ENCODE measurements at places on chromosomes 11 and 22.

- DNase-seq: no peak
Measured at GRCh38 chr11:47171856-47172255, 4.8 kb downstream of the ARFGAP2 start.

DNA sequence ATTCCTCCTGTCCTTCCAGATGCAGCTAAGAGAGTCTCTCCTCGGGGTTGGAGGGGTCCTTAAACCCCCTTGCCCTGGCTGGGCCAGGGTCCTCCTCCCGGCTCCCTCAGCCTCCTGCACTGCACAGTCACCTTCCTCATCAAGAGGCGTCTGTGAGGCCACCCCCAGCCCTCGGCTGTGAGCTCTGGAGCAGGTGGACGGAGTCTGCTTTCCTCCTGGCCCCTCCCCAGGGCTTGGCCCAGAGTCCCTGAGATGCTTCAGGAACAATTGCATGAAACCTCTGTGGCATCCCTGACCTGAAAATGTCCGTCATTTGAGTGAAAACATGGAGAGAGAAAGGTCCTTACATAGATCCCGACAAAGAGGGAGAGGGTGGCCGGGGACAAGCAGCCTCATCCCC lies 6.7 kb upstream of the FGF3 start:
- DNase-seq: no peak

DNA sequence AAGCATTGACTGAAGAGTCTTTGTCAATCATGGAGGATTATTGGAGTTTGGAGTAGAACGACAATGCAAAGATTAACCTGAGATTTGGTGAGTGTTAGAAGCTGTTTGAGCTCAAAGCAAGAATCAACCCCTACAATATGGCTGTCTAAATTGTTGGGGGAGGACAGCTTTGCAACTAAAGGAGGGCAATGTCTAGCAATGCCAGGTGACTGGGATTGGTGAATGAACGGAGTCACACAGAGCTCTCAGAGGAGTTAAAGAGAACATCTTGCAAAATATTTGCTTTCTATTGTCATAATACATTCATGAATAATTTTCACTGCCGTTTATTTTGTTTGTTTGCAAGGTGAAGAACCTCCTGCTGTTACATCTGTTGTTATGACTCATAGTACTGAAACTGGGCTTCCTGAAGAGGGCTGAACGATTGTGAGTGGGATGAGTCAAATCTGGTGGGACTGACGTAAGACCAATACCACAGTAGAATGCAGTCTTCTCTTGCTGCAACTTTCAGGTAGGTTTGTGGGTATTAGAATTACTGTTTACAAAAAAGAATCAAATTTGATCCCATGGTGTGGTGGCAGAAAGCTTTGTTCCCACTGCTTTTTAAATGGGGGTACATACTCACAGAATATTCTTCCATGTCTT lies 281.9 kb downstream of the CADM1 start:
- DNase-seq: no peak

DNA sequence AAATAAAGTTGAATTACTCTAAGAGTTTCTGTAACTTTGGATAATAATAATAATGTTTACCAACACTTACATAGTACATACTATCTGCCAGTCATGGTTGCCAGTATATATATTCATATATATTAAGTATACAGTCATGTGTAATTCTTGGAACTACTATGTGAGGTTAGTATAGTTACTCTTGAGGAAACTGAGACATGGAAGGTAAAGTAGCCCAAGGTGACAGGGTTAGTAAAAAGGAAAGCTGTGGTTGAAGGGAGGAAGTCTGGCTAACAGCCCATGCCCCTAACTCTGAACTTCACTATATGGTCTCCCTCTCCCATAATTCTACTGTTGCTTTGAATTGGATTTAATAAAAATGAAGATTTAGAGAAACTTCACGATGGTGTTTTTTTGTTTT lies 24.9 kb downstream of the FDX1 start:
- no peak for DNase-seq

- no peak for DNase-seq
Measured at GRCh38 chr11:107651672-107652071, 60.2 kb downstream of the SLN start.

DNA sequence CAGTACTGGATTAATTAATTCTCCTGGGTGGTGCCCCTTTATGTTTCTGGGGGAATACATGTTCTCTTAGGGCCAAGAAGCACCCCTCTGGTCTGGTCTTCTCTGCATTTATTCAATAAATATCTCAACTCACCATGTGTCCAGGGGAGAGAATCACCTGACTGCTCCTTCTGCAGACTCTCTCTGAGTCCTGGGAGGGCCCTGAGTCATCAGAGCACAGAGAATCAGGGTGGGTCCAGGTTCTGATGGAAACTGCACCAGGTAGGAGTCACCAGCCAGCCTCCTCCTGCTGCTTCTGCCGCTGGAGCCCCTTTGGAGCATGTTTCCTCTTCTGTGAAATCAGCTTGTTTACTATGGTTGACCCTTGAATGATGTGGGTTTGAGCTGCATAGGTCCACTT lies 107.7 kb upstream of the PLET1 start:
- DNase-seq: no peak

- no peak for DNase-seq
Measured at GRCh38 chr11:64568584-64569140, 22.4 kb upstream of the SLC22A12 start.

GRCh38 chr22:47839595-47840227 lies 1077.3 kb downstream of the TBC1D22A start:
- DNase-seq: no peak

DNA sequence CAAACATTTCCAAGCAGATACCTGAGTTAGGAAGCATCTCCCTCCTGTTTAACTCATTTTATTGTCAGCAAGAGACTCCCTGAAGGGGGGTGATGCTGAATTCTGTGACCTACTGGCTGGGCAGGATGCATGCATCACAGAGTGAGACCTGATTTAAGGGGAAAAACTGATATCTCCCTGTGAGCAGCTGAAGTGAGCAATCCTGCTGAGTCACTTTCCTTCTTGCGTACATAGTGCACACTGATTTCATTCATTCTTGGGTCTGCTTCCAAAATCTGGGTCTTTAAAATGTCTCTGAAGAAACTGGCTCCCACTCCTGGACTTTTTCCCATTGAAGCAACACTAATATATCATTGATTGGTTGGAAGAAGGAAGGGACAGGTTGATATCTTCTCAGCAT lies 23.3 kb downstream of the P4HA3 start:
- no peak for DNase-seq

DNA sequence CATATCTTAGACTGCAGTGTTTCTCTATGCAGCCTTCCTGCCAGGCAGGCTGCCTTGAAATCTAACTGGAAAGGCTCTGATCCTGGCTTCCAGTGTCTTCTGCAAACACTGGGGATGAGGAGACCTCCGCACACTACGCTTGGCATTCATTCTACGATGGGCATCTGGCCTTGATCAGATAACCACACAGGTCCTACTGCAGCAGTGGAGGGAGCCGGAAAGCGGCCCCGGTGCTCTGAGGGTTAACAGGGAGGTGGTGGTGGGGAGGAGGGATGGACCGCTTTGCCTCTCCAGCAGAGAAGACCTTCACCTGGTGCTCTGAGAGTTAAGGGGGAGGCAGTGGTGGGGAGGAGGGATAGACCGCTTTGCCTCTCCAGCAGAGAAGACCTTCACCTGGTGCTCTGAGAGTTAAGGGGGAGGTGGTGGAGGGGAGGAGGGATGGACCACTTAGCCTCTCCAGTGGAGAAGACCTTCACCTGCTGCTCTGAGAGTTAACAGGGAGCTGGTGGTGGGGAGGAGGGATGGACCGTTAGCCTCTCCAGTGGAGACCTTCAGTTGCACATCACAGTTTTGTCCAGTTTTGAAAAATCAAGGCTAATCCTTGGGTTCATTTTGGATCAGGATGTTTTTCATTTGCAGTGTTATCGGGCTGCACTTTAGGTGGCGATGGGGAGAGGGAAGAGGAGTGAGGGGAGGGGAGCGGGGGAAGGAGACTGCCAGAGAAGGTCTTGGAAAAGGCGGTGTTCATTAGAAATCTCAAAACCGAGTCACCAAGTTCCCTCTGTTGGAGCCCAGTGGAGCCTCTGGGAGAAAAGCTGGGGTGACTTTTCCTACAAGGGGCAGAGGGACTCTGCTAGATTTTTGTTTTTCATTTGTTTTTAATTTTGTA lies 5.6 kb downstream of the GAL start:
- no peak for DNase-seq

GRCh38 chr11:119188067-119188466 lies 2.8 kb downstream of the NHERF4 start:
- no peak for DNase-seq

- no peak for DNase-seq
Measured at GRCh38 chr11:122754553-122755322, 83.6 kb upstream of the CRTAM start.

GRCh38 chr11:32172041-32172847 lies 81.4 kb downstream of the RCN1 start:
- DNase-seq: no peak

DNA sequence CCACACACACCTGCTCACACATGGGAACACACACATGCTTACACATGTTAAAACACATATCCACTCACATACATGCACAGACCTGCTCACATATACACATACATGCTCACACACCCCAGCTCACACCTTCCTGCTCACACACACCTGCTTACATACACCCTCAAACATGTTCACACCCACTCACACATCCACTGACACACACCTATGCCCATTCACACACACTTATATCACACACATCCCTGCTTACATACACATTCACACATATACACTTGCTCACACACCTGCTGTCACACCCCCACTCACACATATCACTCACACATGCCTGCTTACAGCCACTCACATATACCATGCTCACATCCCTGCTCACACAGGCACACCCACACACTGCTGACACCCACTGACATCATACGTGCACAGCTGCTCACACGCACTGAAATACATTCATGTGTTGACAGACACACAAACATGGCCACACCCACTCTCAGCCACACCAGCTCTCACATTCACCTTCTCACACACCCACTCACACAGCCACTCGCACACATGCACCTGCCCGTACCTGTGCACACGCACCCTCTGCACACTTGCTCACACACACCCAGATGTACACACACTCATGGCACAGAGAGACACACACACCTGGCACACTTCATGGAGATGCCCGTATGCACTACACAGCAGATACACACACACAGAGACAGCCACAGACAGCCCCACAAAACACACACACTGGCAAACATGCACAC lies 5.7 kb upstream of the MYBPC3 start:
- DNase-seq: no peak

DNA sequence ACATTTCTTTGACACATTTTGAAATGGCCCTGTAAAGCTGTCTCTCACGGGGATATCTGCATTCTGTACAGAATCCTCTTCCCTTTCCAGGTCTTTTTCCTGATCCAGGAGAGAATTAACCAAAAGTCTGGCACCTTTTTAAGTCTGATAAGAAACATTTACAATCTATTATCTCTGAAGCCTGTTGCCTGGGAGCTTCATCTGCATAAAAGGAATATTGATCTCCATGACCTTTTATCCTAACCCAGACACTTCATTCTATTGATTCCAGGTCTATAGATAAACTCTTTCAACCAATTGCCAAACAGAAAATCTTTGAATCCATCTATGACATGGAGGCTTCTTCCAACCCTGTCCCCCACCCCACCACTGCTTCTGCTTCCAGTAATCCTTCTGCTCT lies 33.7 kb upstream of the EI24 start:
- no peak for DNase-seq

- DNase-seq: no peak
Measured at GRCh38 chr11:31805629-31806185, 5.4 kb downstream of the PAX6 start.

- DNase-seq: no peak
Measured at GRCh38 chr11:28168718-28169117, 60.5 kb downstream of the METTL15 start.

DNA sequence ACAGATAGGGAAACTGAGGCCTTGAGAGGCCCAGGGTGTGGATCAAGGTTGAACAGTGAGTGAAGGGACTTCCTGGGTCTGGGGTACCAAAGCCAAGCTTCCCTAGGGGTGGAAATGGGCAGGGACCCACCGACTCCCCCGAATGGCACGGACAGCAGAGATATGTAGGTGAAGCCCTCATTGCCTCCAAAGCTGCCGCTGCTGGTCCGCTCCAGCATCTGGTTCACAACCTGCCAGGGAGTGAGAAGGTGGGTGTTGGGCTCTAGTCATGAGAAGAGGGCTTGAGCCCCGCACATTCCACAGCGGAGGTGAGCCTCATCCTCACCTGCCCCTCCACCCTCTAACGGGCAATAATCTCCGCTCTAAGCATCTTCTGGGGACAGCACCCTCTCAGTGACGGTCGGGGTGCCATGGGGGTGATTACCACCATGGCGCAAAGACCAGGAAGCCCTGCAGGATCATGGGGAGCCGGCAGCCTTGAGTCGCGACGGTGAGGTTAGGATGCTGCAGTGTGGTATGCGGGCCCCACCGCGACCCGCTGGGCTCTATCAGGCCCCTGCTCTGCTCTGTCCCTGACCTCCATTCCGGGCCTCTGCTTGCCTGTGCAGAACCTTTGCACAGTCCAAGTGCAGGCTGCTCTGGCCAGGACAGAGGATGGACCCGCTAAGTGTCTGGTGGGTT lies 10.8 kb downstream of the ALDH3B2 start:
- DNase-seq: no peak

DNA sequence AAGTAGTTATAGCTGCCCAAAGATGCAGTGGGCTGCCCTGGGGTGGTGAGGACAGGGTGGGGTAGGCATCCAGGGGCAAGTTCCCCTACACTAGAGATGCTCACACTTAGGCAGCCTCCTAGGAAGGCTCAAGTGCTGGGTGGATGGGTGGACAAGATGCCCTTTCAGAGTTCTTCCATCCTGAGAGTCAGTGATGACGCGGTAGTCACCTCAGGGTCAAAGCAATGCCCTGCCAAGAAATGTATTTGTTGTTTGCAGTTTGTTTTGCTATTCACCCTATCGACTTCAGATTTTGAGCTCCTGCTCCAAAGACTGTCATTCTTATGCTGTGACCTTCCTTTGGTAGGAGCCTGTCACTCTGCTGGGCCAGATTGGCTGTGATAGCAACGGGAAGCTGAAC lies 18.9 kb downstream of the POLA2 start:
- no peak for DNase-seq

DNA sequence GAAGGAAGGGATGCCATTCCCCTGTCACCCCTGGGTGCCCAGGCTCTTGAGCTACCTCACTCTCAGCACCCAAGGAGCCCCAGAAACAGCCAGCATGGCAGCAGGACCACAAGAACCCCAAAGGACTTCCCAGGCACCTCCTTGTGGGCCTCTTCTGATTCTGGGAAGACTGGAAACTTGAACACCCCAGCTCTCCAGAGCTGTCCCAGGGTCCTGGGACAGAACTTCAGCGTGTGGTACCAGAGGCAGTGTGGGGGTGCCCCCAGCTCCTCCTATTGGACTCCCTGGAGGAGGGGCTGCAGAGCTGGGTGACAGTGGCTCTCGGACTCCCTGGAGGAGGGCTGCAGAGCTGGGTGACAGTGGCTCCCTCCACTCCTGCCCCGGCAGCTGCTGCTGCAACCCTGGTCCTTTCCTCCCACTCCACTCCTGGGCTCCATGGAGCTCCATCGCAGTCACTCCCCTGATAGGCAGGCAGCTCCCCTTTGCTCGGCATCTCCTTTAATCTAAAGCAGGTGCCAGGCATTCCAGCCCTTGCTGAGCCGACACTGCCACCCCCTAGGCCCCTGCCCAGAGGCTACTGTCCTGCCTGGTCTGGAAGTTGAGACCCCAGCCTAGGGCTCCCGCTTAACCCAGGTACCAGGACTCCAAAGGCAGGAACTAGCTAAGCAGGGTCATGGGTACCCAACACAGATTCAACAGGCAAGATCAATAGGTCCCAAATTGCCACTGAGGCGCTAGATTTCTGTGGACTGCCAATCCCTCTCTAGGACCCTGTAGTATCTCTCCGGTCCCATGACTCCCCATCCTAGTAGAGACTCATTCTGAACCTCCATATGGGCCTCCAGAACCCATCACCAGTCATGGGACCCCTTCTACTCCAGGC lies 2.7 kb downstream of the BCL9L start:
- no peak for DNase-seq

All from stimulated activated CD8-positive, alpha-beta memory T cell treated with anti-CD3 and anti-CD28 coated beads, Interleukin-7, amount 100 ng/mL, for 1 hour (primary cell).